ENCODE measurements at places on chromosomes 5 and 9.
A peak's percentile ranks its signal among the peaks of the same experiment; 100 is the strongest.

GRCh38 chr5:80055491-80056170, 20.5 kb downstream of the THBS4 start:
- DNase-seq: no peak

GRCh38 chr9:70081120-70081495, 37.5 kb downstream of the MAMDC2 start:
- DNase-seq: peak; percentile 72

DNA sequence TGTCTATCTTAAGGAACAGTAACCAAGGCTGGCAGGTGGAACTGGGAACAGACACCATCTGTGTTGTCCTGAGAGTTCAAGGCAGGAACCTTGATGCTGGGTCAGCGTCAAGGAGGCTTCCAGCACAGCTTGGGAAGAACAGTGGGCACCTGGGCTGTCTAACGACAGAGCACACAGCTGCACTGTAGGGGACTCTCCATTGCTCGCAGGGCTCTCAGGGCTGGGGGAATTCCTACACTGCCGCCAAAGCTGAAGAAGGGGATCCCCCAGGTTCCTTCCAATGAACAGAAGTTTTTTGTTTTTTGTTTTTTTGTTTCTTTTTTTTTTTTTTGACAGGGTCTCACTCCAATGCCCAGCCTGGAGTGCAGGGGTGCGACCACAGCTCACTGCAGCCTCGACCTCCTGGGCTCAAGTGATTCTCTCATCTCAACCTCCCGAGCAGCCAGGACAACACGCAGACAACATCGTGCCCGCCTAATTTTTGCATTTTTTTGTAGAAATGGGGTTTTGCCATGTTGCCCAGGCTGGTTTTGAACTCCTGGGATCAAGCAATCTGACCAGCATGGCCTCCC, 81.9 kb downstream of the PTPN3 start:
- no peak for DNase-seq

GRCh38 chr5:150516011-150516410, 8.1 kb downstream of the NDST1 start:
- DNase-seq: peak; percentile 44

GRCh38 chr9:13002740-13003139, 227.9 kb downstream of the LURAP1L start:
- DNase-seq: no peak

DNA sequence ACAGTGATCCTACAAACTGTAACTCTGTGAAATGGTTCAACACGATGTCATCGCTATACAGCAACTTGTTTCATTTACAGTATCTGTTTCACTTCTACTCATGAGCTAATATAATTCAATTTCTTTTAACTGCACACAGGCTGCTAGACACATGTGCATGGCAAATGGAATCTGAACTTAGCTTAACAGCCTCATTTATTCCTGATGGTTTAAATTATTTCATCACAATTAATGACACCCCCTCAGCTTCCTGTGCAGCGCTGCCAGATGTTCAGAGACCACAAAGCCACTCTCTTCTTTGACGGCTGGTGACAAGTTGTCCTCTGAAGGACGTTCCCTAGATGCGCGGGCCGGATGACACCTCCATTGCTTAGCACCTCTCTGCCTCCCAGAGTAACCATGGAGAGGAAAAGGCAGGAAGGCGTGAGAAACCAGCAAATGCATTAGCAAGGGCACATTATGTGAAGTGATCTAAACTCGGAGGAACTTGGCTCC, 191.1 kb downstream of the BNC2 start:
- DNase-seq: peak; percentile 55
